ENCODE measurements at places on chromosomes 11 and 22. TPM values are rescaled to one million over a fixed set of nuclear protein-coding genes. Genes with fewer than 3 reads are reported as not detected.
A peak's percentile ranks its signal among the peaks of the same experiment; 100 is the strongest.

- H3K4me1 ChIP-seq = peaks cover 3% of the 10 kb centered on the region
- H3K27ac ChIP-seq = no peak overlapping the region
- peaks cover 18% of the 10 kb centered on the region for H3K27me3 ChIP-seq
- H3K36me3 ChIP-seq = peaks cover 3% of the 10 kb centered on the region
- no peak overlapping the region for H3K4me3 ChIP-seq
Measured at GRCh38 chr22:41922328-41922727, 4.3 kb downstream of the TNFRSF13C start.

DNA sequence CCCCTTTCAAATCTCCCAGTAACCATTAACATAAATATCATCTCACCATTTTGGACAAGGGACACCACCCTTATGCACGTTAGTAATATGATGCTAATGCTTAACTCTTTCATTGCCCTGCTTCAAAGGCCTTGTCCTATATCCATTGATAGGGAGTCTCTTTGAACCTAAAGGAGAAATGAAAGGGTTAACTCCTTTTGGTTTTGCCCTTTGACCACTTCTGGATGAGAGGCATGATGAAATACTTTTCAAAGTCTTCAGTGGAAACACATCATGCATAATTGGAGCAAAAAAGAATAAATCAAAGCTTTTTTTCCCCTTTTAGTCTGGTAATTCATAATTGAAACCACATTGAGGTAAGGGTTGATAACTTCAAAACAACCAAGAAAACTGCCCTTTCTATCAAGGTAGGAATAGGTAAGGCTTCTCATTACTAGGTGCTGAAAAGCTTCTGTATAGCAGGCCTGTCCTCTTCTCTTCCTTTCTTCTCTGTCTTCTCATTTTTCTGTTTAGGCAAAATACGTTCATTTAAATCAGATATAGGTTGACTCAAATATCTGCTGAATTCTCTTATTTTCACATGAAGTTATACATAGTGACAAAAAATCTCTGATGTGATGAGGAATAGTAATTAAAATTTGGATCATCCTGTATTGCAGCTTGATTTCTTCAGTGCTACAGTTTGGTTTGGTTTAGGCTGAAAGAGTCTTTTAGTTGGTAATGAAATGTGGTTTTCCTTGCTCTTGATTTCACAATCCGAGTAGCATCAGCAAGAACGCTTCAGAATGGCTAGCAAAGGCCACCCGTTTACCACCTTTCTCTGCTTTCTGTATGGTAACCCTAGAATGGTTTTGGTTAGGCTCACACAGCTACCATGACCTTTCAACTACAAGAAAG lies 94.8 kb downstream of the EXT2 start:
- peaks cover 40% of the 10 kb centered on the region for H3K36me3 ChIP-seq
- peaks cover 6% of the 10 kb centered on the region for H3K4me1 ChIP-seq
- H3K4me3 ChIP-seq = no peak overlapping the region
- no peaks in the 10 kb centered on the region for H3K27me3 ChIP-seq

GRCh38 chr11:13368041-13368446 lies 90.5 kb downstream of the BMAL1 start:
- DNase-seq = no peak
- H3K27ac ChIP-seq = no peak overlapping the region
- no peaks in the 10 kb centered on the region for H3K27me3 ChIP-seq

DNA sequence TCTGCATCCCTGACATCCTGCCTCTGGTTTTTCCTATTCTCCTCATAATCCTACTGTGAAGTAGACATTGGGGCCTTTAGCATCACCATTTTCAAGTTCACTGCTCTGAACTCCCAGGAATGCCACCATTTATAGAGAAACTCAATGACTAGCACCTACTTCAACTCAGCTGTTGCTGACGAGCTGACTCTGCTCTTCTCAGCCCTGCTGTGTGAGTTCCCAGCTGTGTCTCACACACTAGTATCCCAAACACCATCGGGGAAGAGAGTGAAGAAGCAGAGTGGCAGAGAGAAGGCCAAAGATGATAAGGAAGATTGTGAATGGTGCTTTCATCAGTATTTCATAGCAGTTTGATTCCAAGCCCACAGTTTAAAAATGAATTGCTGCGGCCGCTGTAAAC lies 71.9 kb downstream of the PLEKHA7 start:
- H3K27me3 ChIP-seq = no peaks in the 10 kb centered on the region
- no peak overlapping the region for H3K27ac ChIP-seq
- H3K4me1 ChIP-seq = peaks cover 3% of the 10 kb centered on the region

DNA sequence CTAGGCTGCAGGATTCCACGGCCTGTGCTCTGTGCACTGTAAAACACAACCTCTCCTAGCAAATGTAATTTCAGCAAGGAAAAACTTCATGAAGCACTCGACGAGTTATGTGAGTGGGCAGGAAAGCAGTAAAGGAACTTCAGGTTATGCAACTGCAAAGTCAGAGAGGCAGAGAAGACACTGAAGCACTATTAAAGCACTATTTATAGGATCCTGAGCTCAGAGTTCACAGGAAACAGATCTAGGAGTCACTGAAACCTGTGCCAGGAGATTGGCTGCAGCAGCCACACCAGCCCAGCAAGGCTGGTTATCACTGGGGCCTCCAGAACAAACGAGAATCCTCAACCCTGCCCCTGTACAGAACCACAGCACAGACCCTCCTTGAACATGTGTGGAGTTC lies 2.5 kb downstream of the SMIM35 start:
- H3K27me3 ChIP-seq = no peaks in the 10 kb centered on the region
- no peak for DNase-seq
- H3K36me3 ChIP-seq = no peaks in the 10 kb centered on the region
- no peaks in the 10 kb centered on the region for H3K4me1 ChIP-seq

- no peaks in the 10 kb centered on the region for H3K4me1 ChIP-seq
- H3K4me3 ChIP-seq = peak overlapping the region; percentile 94
- no peak overlapping the region for H3K27ac ChIP-seq
- DNase-seq = no peak
- H3K27me3 ChIP-seq = no peaks in the 10 kb centered on the region
- no peaks in the 10 kb centered on the region for H3K36me3 ChIP-seq
Measured at GRCh38 chr11:78187366-78188285, 800 bp downstream of the KCTD21 start.

Gene SCUBE1
- total RNA-seq = 1.2 TPM

Gene SIPA1
- total RNA-seq = 37.4 TPM

Gene FERMT3
- 6.6 TPM for total RNA-seq

Gene CABP4
- not detected for total RNA-seq

Gene OR4A16
- total RNA-seq = not detected
